ENCODE measurements at places on chromosomes 6 and 20. TPM values are rescaled to one million over a fixed set of nuclear protein-coding genes. Genes with fewer than 3 reads are reported as not detected.

The FAM83C gene
- under 0.01 TPM for total RNA-seq

The CDSN gene
- not detected for total RNA-seq

The NR2E1 gene
- not detected for total RNA-seq

The DZANK1 gene
- total RNA-seq, result 0.72 TPM

The SNX5 gene
- 229 TPM for total RNA-seq

The PLCB4 gene
- total RNA-seq, result 1.5 TPM

The FAM184A gene
- 0.24 TPM for total RNA-seq

The PDE7B gene
- 0.24 TPM for total RNA-seq

The GNAS-AS1 gene
- total RNA-seq, result 0.48 TPM

The ESR1 gene
- total RNA-seq, result under 0.01 TPM

The MCCD1 gene
- not detected for total RNA-seq

The CHRNA4 gene
- not detected for total RNA-seq

The DEFB124 gene
- not detected for total RNA-seq

The YWHAB gene
- 65.1 TPM for total RNA-seq

The ZNF318 gene
- 3.1 TPM for total RNA-seq

The EPHA7 gene
- total RNA-seq, result not detected

The PAX1 gene
- not detected for total RNA-seq

The SCRT2 gene
- total RNA-seq, result not detected

The STK4 gene
- 25.3 TPM for total RNA-seq

The LPA gene
- total RNA-seq, result 0.24 TPM

The MEP1A gene
- not detected for total RNA-seq

The CGA gene
- not detected for total RNA-seq
